ENCODE measurements at places on chromosomes 11 and 22. TPM values are rescaled to one million over a fixed set of nuclear protein-coding genes. Genes with fewer than 3 reads are reported as not detected.

The MAP6 gene
- 171 TPM for polyA plus RNA-seq

The GTF2H1 gene
- 6.5 TPM for polyA plus RNA-seq

The RIMBP3C gene
- polyA plus RNA-seq = not detected

The USP28 gene
- polyA plus RNA-seq = 13.3 TPM

The OR56A1 gene
- not detected for polyA plus RNA-seq

The OR5P2 gene
- polyA plus RNA-seq = not detected

The OR6T1 gene
- polyA plus RNA-seq = not detected

The CLMP gene
- 17.6 TPM for polyA plus RNA-seq

The LRRC4C gene
- polyA plus RNA-seq = 3.5 TPM

The UBQLNL gene
- not detected for polyA plus RNA-seq

Data from brain (organoid and tissue), 16 donors.